Activated CD8-positive, alpha-beta T cell treated with anti-CD3 and anti-CD28 coated beads for 36 hours (primary cell): ENCODE measurements at places on chromosomes 2 and 18.

GRCh38 chr2:7356909-7357584, 439.8 kb downstream of the RNF144A start:
- H3K27ac ChIP-seq, result no peak overlapping the region
- no peaks in the 10 kb centered on the region for H3K4me1 ChIP-seq
- H3K27me3 ChIP-seq, result no peaks in the 10 kb centered on the region
- DNase-seq, result no peak
- H3K36me3 ChIP-seq, result no peaks in the 10 kb centered on the region

- H3K27me3 ChIP-seq, result peaks cover 4% of the 10 kb centered on the region
- H3K27ac ChIP-seq, result no peak overlapping the region
- no peak for DNase-seq
Observed at GRCh38 chr2:119536211-119536610, 8.0 kb upstream of the CFAP221 start.

GRCh38 chr2:191688934-191689695, 11.2 kb downstream of the NABP1 start:
- no peak overlapping the region for H3K4me3 ChIP-seq
- peaks cover 46% of the 10 kb centered on the region for H3K36me3 ChIP-seq
- no peaks in the 10 kb centered on the region for H3K27me3 ChIP-seq
- DNase-seq, result no peak
- H3K27ac ChIP-seq, result peak overlapping the region; percentile 70

- H3K4me3 ChIP-seq, result no peak overlapping the region
- peaks cover 36% of the 10 kb centered on the region for H3K27me3 ChIP-seq
- peaks cover 54% of the 10 kb centered on the region for H3K4me1 ChIP-seq
- peaks cover 3% of the 10 kb centered on the region for H3K36me3 ChIP-seq
- DNase-seq, result peak; percentile 14
Observed at GRCh38 chr2:109218087-109218791, 89.2 kb downstream of the SH3RF3 start.

- no peak for DNase-seq
- peaks cover 39% of the 10 kb centered on the region for H3K36me3 ChIP-seq
- peak overlapping the region; percentile 83 for H3K27ac ChIP-seq
- no peak overlapping the region for H3K4me3 ChIP-seq
- H3K4me1 ChIP-seq, result peaks cover 19% of the 10 kb centered on the region
Observed at GRCh38 chr2:9430316-9431293, 7.2 kb downstream of the CPSF3 start.
